ENCODE measurements at places on chromosomes 4 and X.

- DNase-seq: peak; percentile 74
Observed at GRCh38 chr4:73705056-73705432, 35.3 kb upstream of the CXCL8 start.

- DNase-seq: no peak
Observed at GRCh38 chr4:40953283-40954087, 203.7 kb downstream of the NSUN7 start.

DNA sequence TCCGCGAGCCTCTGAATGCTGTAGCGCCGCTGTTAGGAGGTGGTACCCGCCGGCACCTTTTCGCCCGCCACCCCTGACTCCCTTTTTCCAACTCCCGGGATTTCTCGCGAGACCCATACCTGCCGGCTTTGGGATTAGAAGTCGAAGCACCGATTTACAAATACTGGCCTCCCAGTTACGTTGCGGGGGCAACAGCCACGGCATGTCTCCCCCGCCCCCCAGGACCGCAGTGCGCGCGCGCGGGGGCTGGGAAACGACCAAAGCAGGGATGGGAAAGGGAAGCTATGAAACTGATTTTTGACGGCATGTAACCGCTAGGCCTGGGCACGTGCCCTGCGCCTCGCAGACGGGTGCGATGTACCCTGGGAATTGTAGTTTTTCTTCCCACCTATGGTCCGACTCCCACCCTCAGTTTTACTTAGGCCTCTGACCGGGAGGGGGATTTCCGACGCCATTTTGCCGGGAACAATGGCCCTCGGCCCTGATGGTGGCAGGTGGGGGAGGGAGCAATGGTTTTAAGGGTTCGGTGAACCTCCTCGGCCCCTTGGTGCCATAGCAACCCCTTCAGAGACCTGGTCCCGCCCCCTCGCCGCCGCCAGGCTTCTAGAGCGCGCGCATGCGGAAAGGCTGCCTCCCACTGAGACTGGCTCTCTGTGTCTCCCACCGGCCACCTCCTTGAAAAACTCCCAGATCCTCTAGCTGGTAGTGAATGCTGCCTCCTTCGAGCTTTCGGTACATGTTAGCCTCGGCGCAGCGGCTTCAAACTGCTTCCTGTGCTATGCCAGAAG lies 772 bp upstream of the WNK3 start:
- DNase-seq: peak; percentile 36

DNA sequence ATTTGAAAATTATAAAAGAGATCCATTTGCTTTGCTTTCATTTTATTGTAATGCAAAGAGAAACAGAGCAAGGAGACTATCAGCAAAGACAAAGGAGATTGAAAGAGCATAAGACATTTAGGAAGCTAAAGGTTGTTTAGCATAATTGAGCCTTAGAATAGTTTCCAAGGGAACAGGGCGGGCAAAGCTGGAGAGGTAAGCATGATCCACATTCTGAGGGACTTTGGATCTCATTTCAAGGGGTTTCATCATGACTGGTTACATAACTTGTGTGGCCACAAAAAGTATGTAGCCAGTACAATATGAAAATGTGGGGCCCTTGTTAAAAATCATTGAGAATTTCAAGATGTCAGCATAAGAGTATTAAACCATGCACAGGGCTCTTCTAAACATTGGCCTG lies 406.5 kb downstream of the RPA4 start:
- DNase-seq: no peak

DNA sequence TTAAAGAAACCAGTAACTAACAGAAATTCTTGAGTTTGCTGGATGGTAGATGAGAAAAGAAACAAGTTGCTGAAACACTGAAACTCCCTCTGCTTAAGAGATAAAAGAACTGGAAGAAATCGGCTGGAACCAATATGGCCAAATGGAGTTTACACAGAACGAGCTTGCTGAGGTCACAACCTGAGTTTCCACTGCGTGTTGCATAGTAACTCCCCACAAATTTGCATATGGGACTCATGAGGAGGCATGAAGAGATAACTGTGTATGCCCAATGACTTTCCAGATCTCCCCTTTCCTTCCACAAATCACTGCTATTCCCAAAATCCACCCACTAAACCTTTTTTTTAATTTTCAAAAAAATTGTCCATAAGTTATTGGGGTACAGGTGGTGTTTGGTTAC lies 10.2 kb upstream of the SMR3B start:
- no peak for DNase-seq

DNA sequence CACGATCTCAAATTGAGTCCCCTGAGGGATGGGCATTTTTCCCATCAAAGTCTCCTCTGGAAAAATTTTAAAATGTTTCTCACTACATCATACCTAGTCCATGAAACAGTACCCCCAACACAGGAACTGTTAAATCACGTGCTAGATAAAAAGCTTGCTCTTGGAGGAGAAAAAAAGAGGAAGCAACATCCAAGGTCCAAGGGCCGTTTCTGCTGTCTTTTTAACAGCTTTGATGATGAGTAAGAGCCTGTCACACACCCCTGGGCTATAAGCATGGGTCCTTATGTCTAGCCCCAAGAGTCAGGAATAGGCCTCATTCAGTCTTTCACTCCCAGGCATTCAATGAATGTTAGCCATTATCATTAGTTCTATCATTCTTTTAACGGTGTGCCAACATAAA lies 128.9 kb downstream of the SH3KBP1 start:
- DNase-seq: no peak

DNA sequence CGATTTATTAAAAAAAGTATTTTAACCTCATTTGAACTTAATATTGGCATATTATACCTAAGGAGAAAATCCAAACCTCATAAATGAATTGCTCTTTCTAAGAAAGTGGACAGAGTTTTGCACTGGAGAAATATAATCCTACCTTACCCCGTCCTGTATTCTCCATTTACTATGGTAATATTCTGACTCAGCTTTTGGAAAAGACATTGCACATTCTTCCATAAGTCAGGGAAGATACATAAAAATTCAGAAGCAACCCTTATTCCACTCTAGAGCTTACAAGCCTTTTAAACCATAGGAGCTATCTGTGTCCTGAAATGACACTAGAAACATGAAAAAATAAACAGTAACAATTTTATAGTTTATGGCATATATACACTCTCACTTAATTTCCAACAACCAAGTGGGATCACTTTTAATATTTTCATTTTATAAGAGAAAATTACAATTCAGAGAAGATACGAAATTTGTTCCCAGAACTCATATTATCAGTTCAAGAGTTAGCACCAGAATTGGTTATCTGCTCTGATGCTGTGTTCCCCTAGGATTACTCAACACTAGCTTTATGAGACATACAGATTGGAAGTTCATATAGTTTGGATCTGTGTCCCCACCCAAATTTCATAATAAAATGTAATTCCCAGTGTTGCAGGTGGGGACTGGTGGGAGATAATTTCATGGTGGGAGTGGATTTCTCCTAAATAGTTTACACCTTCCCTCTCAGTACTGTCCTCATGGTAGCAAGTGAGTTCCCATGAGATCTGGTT lies 359.4 kb downstream of the ARAP2 start:
- DNase-seq: no peak

DNA sequence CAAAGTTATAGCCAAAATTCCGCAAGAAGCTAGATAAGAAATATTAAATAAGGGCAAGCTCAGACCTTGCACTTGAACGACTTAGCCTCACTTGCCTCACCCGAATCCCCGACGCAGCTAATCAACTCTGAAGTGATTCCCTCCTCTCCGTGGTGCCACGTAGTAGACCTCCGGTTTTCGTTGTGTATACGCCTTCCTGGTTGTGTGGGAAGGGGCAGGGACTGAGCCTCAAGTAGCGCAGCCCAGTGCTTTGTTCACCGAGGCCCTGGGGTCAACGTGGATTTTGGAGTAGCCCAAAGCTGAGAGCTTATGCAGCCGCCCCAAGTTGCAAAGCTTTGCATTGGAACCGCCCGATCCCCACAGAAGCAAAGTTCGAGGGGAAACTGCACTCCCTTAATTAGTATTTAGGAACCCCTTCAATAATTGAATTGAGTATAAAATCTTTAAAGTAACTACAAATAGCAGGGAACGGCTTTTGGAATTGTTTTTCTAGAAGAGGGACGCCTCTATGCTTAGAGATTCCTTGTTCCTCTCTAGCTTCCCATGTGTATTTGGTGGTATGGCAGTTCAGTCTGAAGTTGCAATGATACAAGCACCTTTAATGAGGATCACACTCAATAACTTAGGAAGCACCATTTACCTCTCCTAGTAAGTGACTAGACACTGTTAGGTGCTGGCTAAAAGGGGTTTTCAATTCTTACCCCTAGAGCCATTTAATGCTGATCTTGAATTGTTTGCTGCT lies 55.7 kb downstream of the LINC00632 start:
- DNase-seq: no peak

GRCh38 chr4:127149086-127149485 lies 483.7 kb upstream of the INTU start:
- no peak for DNase-seq

DNA sequence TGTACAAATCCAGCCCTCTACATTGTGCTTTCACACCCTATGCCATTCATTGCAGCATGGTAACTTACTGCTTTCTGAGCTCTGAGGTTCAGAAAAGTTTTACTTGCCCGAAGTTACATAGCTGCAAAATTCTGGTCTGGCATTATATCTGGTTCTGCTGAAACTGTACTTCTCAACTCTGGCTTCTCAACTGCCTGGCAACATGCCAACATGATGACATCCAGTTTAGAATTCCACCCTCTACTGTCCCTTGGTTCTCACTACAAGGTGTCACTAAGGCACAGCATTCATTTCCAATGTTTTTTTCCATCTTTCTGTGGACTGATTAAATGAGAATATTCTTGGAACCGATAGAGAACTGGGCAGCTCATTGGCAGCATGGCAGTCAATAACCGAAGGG lies 242.9 kb upstream of the PRPS2 start:
- DNase-seq: no peak

DNA sequence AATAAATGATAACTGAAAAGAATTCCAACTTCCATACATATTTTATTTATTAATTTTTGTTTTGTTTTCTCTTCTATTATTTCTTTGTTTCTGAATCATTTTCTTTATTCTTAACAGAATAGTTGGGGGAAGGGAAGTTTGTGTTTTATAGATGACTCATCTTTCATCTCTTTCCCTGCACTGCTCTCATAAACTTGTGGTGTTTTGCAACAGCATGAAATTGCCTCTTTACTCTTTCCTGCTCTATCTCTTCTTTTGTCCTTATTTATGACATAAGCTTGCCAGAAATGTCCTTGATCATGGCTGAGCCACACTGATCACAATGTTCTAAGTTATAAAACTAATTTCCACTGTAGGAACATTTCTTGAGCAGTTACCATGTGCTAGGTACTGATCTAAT lies 22.3 kb downstream of the QRFPR start:
- peak; percentile 82 for DNase-seq

Measured in skeletal muscle cell (primary cell).